ENCODE measurements at places on chromosomes 2 and 18.

GRCh38 chr2:65392609-65393008 lies 39.8 kb downstream of the SPRED2 start:
- no peak for DNase-seq

DNA sequence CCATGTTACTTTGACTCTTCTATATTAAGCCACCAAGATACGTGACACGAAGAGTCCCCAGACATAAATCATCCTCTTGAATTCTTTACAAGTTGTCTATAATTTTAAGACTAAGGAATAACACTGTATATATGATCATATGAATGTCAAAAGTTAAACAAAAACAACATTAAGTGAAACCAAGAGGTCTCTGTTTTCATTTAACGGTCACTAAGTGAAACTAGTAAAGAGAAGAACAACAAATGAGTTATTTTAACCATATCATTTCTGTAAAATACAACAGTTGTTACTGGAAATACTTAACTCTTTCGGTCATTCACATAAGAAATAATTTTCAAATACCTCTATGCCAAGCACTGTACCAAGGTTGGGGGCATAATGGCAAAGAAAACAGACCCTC lies 45.7 kb upstream of the STK17B start:
- no peak for DNase-seq

- peak; percentile 45 for DNase-seq
Observed at GRCh38 chr2:71974846-71975245, 172.8 kb downstream of the CYP26B1 start.

GRCh38 chr18:54924948-54925347 lies 34.3 kb downstream of the CCDC68 start:
- DNase-seq = no peak

DNA sequence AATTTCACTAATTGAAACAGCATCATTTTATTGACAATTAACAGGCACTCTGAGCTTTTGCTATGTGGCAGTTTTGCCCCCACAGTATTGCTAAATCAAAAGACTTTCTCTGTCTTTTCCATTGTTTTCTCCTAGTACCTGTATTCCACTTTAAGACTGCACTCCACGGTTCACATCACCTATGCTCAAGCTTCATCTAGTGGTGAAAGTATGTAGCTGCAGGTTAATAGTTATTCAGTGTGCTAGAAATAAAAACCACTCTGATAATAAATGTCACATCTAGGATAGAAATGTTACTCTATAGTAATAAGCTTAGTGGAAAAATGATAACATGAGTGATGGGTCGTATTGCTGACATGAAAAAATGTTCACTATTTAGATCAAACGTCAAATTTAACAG lies 24.6 kb downstream of the ARL6IP6 start:
- no peak for DNase-seq

GRCh38 chr2:174051741-174052583 lies 86.8 kb upstream of the SP3 start:
- DNase-seq = peak; percentile 65

DNA sequence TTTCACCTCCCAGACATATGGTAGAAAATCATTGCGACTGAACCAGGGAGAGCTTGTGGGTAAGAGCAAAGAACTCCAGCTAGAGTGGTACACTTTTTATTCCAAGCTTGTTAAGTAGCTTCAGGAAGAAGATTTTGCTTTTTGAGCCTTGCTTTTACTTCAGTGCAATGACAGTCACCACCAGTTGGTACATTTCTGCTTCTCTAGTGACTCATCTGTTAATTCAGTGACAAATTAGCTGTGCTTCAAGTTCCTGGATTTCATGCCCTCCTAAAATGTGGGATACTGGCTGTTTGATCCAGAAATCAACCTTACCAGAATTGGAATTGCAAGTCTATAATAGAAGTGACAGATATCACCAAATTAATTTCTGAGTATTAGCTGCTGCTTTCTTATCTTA lies 117.6 kb upstream of the TTN start:
- no peak for DNase-seq

DNA sequence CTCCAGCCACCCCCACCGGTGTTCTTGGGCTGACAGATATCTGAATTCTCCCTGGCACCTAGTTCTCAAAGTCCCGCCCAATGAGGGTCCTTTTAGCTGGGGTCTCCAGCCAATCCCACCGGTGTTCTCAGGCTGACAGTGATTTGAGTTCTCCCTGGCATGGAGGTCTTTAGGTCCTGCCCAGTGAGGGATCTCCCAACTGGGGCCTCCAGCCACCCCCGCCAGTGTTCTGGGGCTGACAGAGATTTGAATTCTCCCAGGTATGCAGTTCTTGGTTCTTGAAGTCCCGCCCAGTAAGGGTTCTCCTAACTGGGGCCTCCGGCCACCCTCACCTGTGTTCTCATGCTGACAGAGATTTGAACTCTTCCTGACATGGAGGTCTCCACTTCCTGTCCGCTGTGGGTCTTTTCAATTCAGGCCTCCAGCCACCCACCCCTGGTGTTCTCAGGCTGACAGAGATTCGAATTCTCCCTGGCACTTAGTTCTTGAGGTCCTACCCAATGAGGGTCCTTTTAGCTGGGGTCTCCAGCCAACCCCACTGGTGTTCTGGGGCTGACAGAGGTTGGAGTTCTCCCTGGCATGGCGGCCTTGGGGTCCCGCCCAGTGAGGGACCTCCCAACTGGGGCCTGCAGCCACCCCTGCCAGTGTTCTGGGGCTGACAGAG lies 154.6 kb downstream of the ANKRD36 start:
- DNase-seq = no peak

DNA sequence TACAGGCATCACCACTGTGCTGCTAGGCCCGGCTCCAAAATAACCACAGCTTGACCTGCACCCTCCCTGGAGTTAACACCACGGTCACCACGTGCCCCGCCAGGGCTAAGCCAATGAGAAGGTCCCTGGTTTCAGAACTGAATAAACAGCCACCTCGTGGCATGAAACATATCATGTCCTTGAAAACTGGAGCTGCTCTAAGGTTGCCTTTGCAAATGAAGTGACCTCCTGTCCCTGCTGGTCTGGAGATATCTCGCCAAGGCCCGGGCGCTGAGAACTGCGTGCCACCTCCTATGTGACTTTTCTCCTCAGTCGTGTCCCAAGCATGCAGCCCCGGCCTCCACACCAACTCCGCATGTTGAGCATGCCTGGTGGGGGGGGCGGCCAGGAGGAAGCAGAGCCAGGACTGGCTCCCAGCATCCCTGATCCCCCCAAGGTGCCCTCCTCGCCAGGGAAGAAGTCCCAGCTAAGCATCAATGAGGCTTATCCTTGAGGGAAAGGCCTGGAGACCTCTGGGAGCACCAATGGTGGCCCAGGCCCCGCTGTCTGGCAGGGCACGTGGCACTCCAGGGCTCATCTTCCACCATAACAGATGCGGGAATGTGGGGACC lies 16.3 kb upstream of the KCNG2 start:
- DNase-seq = no peak

GRCh38 chr2:64394153-64394552 lies 59.8 kb upstream of the LGALSL start:
- no peak for DNase-seq

GRCh38 chr18:635171-635570 lies 22.3 kb upstream of the TYMS start:
- DNase-seq = no peak

DNA sequence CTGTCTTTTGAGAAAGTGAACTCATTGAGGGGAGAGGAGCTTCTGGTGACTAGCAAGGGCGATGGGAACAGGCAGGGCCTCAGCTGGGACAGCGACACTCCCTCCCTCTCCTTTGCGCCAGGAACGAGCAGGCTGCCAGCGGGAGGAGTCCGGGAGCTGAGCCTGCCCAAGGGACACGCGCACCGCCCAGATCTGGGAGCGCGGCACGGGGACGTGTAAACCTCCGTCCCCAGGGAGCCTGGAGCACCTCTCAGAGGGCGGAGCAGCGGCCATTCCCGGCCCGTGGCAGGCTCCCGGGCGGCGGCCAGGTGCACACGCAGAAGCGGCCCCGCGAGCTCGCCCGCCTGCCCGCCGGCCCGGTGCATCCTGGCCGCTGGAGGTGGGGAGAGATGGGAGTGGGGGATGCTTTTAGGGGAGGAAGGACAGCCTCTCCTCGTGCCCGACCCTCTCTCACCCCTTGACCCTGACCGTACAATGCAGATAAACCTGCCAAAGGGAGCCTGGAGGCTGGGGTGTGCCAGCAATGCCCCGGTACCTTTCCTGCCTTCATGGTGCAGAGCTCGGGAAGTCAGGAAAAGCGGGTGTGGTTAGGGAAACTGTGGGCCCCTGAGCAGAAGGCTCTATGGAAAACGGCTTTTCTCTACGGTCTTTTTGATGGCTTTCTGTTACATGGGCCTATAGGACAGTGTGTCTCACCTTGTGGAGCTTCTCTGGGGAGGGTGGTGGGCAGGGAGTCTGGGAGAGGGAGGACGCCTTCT lies 2.2 kb downstream of the AQP4 start:
- DNase-seq = no peak

- DNase-seq = no peak
Observed at GRCh38 chr2:159317392-159318088, 31.0 kb upstream of the WDSUB1 start.

DNA sequence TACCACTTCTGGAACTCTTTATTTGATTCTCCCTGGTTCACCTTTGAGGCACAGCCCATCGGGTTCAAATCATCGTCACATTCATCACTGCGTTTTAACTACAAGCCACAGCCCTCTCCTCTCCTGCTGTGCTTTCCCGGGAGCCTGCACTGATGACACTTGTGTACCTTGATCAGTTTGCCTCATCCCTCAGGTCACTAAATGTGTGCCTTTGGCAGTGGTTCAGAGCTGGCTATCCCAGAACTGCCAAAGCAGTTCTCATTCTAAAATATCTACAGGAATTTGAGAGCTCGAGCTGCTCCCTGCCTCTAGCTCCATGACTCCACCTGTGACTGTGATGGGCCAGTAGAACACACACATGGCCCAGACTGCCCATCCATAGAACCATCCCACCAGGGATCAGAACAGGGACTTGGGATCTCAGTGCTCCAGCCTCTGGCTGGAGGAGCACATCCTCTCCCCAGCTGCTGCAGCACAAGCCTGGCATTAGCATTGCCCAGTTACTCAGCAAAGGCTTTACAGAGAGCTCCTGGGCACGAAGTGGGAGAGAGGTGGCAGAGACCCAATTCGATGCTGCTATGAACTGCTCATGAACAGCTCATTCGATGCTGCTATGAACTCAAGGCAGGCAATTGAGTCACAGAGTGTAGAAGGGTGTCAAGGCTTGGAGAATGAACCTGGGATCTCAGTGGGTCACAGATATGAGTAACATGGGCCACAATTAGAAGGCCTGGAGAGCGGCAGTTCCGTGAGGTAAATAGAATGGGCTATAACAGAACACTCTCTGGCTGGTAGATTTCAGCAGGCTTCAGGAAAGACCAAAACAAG lies 41.9 kb downstream of the EVA1A start:
- no peak for DNase-seq

DNA sequence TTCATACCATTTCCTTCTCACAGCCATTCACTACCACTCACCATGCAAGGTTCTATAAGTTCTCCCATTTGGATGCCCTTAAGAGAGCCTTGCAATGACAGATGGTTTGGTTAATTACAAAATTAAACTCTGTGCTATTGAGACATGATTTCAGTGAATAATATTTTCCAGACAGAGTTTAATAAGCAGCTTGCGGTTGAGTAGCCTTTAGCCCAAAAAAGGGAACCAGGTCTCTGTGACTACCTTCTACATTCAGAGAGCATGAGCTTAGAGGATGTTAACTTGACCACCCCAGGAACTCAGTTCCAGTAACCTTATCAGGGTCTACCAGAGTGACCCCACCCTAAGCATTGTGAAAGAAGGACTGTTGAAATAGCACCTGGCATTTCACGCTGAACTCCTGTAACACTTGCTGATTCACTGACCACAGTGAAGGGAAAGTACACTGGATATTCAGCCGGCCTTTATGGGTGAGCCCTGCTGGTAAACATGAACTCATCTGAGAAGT lies 1173.1 kb upstream of the ZEB2 start:
- no peak for DNase-seq

DNA sequence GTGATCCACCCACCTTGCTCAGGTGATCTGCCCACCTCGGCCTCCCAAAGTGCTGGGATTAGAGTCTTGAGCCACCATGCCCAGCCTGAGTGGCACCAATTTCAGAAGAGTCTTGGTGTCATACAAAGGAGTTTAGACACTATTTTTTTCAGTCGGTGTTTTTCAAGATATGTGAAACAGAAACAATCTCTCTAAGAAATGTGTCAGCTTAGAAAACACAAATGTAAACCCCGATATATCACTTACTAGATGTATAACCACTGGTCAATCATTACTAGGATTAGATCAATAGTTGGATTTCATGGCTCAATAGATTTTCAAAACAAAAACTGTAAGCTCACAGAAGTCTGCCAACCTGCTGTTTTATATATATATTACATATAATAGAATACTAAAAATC lies 67.2 kb upstream of the FRZB start:
- DNase-seq = no peak

GRCh38 chr2:65103013-65103715 lies 26.7 kb downstream of the RAB1A start:
- DNase-seq = peak; percentile 78

GRCh38 chr2:173775440-173775839 lies 189.7 kb downstream of the SP3 start:
- DNase-seq = no peak

GRCh38 chr2:72770879-72771461 lies 54.9 kb downstream of the EXOC6B start:
- peak; percentile 72 for DNase-seq

DNA sequence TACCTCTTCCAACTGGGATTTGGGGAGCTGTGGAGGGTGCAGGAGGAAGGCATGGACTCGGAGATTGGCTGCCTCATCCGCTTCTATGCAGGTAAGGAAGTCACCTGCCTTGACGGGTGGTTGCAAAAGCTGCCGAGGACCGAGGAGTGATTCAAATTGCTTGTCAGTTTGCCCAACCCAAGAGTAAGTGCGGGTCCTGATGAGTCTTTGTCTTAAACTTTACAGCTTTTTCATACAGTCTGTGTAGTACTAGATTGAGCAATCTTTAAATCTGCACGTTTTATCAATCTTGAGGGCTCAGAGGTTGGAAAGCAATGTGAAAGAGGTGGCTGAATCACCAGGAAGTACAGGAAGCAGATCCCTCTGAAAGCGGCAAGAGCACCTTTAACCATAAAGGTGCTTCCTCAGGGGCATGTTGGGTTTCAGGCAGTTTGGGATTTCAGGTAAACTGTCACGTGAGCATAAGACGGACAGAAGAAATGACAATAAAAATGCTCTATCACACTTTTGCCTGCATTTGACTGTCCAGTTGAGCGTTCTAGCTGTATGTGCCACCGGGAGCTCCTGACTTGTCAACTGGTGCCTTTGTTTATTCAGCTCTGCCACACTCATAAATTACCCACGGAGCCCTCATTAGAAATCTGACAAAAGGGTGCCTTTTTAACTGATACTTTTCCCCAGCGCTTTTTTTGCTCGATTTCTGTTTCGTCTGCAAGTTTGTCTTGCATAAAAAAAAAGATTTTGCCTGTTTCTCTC lies 2.0 kb downstream of the PHLPP1 start:
- peak; percentile 36 for DNase-seq

GRCh38 chr2:145043399-145043834 lies 523.5 kb upstream of the ZEB2 start:
- DNase-seq = no peak

DNA sequence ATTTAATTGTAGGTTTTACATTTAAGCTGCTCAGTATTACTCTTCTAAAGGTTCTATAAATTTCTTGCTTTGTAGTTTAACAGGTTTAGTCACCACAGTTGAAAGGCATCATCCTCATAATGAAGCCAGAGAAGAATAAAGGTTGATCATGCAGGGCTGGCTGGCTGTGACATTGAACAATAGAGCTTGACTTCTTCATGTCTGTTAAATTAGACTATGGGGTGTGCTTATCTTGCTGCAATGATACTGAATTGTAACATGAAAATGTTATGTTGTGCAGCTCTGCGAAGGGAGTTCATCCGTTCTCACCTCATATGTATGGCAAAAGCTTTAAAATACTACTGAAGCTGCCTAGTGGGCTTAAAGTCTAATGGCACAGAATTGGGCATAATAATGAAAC lies 81.8 kb downstream of the CAMKMT start:
- no peak for DNase-seq

All from fibroblast of skin of scalp (primary cell).